ENCODE measurements at places on chromosomes 2 and 18.

GRCh38 chr2:136422512-136422911 is 304.6 kb upstream of the CXCR4 start:
- no peak for DNase-seq

DNA sequence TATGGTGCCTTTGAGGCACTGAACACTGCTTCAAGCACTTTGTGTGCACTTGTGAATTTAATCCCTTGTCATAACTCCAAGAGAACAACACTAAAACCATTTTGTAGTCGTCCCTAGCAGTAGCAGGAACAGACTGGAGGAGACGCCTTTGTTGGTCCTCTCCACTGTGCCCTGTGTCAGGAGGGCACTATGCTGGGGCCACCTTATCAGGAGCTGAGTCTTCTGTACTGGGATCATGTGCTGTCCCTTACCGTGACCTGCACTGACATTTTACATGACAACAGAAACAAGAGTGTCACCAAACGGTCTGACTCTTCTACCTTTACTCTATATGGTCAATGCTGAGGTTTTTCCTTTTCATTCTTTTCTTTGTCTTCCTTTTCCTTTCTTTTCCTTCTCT is 62.0 kb downstream of the ACOXL start:
- DNase-seq: no peak

- no peak for DNase-seq
Measured at GRCh38 chr2:236400594-236401360, 136.6 kb upstream of the ASB18 start.

GRCh38 chr2:139064159-139064558 is 284.0 kb upstream of the NXPH2 start:
- no peak for DNase-seq

DNA sequence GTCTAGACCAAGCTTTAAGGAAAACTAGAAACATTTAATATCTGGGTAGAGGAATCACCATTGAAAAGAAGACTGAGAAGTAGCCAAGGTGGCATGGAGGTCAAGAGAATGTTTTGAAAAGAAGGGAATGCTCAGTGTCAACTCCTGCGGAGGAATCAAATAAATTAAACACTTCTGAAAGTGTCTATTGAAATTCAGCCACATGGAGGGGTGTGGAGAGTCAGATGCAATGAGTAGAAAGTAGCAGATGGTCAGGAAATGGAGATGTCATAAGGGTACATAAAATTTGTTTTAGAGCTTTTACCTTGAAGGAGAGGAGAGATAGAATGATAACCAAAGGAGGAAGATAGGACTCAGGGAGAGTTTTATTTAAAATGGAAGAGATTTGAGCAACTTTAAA is 35.1 kb downstream of the NLRC4 start:
- DNase-seq: no peak

DNA sequence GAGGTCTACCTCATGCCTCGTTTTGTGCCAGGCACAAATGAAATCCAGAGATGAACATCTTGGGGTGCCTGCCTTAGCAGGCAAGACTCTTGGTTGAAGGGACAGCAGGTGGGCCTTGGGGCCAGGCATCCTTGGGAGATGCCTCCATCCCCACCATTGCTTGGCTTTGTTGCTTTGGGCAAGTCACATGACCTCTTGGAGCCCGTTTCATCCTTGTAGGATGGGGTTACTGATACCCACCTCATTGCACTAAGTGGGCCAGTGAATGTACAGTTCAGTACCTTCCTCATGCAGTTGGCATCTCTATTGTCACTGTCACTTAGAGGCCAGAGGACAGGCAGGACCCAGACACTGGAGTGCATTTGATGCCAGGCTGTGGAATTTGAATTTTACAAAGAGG is 195.5 kb downstream of the LDLRAD4 start:
- no peak for DNase-seq

GRCh38 chr2:7930800-7931635 is 750.8 kb upstream of the ID2 start:
- DNase-seq: peak; percentile 41
